ENCODE measurements at places on chromosomes 5 and 9.

DNA sequence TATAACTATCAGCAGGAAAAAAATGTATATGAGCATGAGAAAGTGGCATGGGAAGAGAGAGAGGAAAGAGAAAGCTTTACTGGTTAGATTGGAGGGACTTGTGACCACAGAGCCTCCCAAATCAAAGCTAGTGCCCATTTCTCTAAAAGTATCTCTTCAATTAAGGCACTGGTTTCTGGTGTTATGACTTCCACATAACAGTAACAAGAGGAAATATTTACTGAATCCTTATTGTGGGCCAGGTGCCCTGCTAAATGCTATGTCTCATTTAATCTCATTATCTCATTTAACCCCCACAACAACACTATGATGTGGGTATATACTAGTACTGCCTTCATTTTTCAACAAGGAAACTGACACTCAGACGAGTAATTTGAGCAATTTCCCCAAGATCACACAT, 221.5 kb downstream of the EBF1 start:
- DNase-seq, result no peak

DNA sequence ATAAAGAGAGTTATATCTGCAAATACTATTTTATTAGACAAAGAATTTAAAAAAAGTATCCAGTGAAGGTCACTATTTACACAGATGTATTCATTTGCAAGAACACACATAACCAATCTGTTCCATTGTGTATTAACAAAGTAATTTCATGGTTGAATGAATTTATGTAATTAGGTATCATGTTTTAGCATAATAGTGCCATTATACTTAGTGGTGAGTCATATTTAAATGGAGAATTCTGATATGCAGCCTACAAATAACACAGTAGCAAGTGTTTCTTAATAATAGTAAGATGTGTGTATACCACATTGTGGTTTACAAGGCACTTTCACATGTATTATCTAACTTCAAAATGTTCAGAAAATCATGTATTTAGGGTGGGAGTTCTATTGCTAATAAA, 1028.5 kb upstream of the ACO1 start:
- no peak for DNase-seq

DNA sequence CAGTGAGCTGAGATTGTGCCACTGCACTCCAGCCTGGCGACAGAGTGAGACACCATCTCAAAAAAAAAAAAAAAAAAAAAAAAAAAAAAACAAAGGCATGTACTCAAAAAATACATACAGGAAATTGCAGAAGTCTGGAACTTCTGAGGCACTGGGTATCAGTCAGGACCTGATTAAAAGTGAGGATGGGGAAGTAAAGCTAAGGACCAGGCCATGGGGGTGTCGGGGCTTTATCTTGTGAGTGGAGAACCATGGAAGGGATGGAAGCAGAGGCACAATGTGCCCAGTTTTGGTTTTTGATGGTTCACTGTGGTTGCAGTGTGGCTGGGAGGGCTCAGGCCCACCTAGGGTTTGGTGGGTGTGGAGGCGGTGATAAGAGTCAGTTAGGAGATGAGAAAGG, 212.7 kb upstream of the PIK3R1 start:
- DNase-seq, result no peak

DNA sequence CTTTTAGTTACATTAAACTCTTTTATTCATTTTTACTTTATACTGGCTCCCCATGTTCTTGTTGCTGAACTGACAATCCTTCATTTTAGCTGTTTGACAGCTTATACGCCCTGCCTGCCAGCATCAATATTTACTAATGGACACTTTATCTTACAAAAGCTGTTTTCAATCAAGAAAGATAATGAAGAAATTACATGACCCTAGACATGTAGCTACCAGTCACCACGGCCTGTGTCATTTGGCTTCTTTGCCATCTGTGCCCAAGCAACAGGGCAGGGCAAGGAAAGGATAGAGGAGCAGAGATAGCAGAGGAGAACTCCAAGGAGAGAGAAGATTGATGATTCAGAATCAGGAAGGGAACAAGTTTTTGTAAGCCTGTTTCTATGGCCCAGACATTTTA, 647.3 kb downstream of the BRINP1 start:
- DNase-seq, result no peak

- no peak for DNase-seq
These were observed 3.7 kb upstream of the STXBP1 start for GRCh38 chr9:127608104-127608966.

DNA sequence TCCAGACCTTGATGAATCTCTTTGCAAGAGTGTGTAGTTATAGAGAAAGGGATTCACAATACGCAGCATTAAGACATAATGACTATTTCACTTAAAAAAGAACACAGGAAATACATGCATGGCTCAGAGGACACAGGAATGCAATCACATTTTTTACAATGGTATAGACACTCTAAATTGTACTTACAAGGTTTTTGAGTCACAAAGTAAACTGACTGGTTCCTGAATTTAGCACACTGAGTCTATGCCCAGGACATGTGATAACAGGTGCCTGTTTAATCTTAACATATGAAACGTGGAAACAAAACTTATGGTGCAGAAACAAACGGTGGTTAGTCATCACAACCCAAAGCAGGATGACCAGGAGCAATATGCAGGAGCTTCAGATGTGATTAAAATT, 6.7 kb downstream of the EPB41L4A start:
- no peak for DNase-seq

GRCh38 chr9:136991993-136992818, at the start of gene PAXX:
Gene PAXX, plus strand, starts transcription at chr9:136992422. Its CDS starts 22 bp downstream, at chr9:136992444.
- peak; percentile 82 for DNase-seq

GRCh38 chr9:133515615-133516255, 9.0 kb downstream of the MYMK start:
- DNase-seq, result no peak

DNA sequence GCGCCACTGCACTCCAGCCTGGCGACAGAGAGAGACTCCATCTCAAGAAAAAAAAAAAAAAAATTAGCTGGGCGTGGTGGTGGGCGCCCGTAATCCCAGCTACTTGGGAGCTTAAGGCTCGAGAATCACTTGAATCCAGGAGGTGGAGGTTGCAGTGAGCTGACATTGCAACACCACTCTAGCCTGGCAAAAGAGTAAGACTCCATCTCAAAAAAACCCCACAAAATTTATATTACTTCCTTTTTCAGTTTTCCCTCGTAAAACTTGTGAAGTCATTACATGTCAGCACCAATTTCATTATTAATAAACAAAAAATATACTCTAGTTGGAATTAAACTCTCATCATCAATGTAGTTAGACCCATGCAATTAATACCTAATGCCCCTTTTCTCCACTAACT, 43.9 kb downstream of the SHLD3 start:
- DNase-seq, result no peak

DNA sequence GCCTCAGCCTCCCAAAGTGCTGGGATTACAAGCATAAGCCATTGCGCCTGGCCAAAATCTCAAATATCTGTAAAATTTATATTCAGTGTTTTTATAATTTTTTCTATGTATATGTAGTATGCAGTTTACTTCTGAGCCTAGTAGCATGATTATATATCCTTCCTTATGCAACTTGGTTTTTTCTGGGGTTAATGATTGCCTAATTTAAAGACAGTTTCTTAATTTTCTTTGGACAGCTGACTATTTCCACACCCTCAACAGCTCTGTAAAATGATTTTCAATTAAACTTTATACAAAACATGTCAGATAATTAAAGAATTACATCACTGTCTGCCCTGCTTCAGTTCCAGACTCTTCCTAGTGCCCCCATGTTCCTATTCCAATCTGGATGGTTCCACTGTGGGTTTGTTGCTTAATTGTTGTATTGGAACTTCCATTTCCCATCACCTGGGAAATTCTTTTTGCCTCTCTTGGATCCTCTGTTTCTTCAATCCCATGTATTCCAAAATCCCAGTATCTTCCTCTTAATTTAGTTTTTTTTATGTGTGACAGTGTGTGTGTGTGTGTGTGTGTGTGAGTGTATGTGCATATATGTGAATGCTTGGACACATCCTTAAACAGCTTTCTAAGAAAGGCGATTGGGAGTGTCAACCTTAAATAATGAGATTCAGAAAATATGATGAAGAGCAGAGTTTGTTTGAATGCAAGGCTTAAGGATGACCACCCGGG, 53.2 kb downstream of the C5orf22 start:
- no peak for DNase-seq

- DNase-seq, result no peak
These were observed 8.4 kb upstream of the URM1 start for GRCh38 chr9:128362774-128363173.

GRCh38 chr9:14479163-14479560, 165.2 kb upstream of the NFIB start:
- DNase-seq, result no peak

GRCh38 chr5:126192226-126192625, 231.0 kb upstream of the GRAMD2B start:
- DNase-seq, result no peak

DNA sequence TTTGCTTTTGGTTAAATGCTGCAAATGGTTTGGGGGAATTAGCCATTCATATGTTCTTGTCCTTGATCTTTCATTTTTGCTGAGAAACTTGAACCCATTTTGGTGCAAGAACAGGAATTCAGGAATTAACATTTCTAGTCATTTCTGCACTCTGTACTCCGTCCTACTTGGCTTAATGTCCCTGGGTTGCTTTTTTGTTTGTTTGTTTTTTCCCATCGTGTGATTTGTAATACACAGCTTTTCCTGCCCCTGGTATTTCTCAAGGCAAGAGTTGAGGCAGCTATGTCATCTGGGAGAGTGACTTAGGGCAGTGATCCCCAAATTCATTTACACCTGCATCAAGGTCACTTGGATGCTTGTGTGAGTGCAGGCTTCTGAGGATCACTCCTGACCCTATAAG, 71.3 kb downstream of the IQGAP2 start:
- DNase-seq, result no peak

GRCh38 chr5:9927106-9927505, 297.0 kb upstream of the TAS2R1 start:
- DNase-seq, result no peak

GRCh38 chr5:177355868-177356168, 1.9 kb upstream of the RGS14 start:
- no peak for DNase-seq

- DNase-seq, result no peak
These were observed 21.2 kb upstream of the MARCHF6 start for GRCh38 chr5:10332301-10332700.

DNA sequence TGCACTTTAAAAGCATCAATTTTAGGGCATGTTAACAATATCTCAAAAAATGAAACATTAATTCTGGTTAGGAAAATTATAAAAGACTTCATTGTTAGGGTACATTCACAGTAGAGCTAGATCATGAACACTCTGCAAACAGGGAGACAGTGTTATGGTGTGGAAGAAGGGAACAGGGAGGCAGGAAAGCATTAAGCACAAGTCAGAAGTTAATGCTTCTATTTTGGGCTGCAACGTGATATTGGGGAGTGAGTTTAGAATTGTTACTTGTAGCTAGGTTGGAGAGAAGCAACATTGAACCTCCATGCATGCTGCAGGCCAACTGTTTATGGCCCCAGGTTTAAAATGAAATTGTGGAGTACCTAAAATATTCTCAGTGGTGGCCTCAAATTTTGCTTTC, 278.1 kb upstream of the NMUR2 start:
- DNase-seq, result no peak

DNA sequence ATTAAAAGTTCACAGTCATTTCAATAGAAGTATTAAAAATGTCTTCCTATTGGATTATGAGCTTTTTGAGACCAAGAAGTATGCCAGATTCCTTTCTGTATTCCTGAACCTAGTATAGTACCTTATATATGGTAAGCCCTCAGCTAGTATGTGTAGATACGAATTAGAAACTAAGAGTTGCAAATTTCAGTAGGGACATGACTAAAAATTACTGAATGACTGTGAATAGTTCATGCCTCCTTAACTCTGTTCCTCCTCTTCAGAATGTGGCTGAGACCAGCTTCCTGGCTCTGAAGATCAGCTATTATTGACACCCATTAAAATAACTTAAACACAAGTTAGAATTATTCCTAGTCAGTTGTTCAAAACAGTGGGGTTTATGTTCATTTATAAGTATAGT, 19.7 kb downstream of the KDM3B start:
- no peak for DNase-seq

DNA sequence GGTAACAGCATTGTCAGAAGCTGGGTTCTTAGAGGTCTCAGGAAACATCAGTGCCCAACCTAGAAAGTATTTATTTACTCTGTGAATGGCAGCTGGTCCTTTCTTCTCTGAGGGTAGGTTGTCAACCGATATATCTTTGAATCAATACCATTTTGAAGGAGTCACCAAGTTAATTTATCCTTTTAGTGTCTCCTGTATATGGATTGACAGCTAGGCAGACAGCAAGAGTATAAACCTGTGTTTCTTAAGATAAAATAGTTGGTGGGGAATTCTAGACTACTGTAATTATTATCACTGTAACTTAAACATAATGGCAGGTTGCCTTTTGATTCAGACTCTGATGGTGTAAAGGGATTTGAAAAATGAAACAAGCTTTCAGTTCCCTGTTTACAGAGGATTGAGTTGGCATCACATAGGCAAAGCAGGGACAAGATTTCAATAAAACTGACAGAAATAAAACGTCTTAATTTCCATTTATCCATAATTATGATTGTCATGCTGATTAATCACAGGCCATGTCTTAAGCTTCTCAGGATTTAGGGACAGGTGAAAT, 190.8 kb upstream of the HAPLN1 start:
- no peak for DNase-seq

- DNase-seq, result no peak
These were observed 188.4 kb upstream of the PPP1R26 start for GRCh38 chr9:135291165-135291564.

- DNase-seq, result no peak
These were observed 118.0 kb downstream of the ESM1 start for GRCh38 chr5:54867310-54867944.

All from omental fat pad (tissue), 4 donors.